ENCODE measurements at places on chromosomes 6 and 20.

DNA sequence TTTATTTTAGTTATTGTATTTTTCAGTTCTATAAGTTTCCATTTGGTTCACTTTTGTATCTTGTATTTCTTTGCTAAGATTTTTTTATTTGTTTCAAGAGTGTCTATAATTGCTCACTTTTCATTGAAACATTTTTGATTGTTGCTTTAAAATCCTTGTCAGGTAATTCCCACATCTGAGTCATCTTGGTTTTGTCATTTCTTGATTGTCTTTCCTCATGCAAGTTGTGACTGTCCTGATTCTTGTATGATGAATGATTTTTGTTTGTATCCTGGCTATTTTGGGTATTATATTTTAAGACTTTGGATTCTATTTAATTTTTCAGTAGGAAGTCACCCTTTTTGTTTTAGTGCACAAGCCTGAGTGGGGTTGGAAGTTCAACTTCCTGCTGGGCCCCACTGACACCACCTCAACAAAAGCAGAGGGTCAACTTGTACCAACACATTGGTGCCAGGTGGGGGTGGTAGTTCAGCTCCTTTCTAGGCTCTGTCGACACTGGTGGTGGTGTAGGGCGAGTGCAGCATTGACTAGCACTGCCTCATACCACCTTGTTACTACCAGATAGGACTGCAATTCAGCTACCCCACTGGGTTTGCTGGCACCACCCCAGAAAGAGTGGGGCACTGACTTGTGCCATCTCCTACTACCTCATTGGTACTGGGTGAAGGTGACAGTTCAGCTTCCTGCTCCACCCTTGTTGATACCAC is 8.8 kb downstream of the RSPH3 start:
- DNase-seq, result no peak

DNA sequence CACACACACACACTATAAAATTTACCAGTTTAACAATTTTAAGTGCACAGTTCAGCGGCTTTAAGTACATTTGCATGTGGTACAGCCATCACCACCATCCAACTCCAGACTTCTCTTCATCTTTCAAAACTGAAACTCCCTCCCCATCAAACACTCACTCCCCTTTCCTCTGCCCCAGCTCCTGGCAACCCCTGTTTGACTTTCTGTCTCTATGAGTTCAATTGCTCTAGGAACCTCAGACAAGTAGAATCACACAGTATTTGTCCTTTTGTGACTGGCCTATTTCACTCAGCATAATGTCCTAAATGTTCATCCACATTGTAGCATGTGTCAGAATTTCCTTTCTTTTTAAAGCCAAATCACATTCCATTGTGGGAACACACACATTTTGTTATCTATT is 302.8 kb upstream of the FOXQ1 start:
- DNase-seq, result no peak

GRCh38 chr20:45098103-45098773 is 2.7 kb downstream of the KCNS1 start:
- DNase-seq, result no peak

GRCh38 chr6:34390531-34391472 is 1.7 kb downstream of the NUDT3 start:
- no peak for DNase-seq

DNA sequence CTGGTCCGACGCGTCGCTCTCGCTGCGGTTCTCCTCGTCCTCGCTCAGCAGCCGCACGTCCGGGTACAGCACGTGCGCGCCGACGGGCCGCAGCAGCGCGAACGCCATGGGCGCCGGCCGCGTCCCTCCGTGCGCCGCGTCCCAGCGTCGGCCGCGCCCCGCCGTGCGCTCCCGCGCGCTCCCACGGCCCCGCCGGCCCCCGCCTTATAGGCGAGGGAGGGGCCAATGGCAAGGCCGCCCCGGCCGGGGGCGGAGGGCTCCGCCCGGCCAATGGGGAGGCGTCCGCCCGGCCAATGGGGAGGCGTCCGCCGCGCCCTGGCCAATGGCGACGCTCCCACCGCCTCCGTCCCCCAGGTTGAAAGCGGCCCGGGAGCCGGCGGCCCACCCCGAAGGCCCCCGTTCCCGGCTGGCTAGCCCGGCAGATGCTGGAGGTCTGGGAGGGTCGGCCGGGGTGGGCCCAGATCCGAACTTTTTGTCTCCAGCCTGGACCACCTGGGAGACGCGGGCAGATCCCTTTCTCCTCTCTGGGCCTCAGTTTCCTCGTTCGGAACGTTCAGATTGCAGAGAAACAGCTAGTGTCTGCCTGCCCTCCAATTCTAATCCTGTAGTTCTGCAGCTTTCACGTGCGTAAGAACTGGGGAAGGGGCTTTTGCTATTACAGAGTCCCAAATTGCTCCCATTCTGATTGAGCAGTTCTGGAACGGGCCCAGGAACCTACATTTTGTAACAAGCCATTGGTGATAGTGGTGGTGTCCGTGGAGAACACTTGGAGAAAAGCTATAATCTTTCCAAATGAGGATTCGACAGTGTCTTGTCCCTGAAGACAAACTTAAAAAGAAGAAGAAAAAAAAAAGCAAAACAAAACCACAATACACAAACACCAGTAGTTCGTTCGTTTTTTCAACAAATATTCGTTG is at the start of gene TCF15:
TSS of gene TCF15 (minus strand) at position 180 of the 917 bp plus-strand sequence. CDS start at position 108, 72 bp downstream.
- DNase-seq, result no peak
